ENCODE measurements at places on chromosomes 16 and 17.

DNA sequence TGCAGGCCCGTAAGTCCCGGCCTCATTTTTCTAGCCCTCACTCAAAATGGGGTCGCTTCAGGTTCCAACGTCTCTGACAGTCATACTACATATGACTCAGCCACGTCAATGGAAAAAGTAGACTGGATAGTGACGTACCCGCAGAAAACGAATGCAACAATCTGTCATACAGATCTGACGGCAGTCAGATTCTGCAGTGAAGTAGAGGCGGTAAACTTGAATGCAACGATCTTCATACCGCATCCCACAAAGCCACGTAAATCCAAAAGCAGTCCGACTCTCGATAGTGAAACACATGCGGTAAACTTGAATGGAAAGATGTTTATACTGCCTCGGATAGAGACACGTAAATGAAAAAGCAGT is 38.4 kb upstream of the ARL4D start:
- DNase-seq: peak; percentile 61

GRCh38 chr17:11719856-11720255 is 121.6 kb downstream of the DNAH9 start:
- no peak for DNase-seq

- no peak for DNase-seq
Observed at GRCh38 chr17:14113137-14113536, 43.8 kb downstream of the COX10 start.

- DNase-seq: no peak
Observed at GRCh38 chr17:42146911-42147607, 7.7 kb downstream of the RAB5C start.

DNA sequence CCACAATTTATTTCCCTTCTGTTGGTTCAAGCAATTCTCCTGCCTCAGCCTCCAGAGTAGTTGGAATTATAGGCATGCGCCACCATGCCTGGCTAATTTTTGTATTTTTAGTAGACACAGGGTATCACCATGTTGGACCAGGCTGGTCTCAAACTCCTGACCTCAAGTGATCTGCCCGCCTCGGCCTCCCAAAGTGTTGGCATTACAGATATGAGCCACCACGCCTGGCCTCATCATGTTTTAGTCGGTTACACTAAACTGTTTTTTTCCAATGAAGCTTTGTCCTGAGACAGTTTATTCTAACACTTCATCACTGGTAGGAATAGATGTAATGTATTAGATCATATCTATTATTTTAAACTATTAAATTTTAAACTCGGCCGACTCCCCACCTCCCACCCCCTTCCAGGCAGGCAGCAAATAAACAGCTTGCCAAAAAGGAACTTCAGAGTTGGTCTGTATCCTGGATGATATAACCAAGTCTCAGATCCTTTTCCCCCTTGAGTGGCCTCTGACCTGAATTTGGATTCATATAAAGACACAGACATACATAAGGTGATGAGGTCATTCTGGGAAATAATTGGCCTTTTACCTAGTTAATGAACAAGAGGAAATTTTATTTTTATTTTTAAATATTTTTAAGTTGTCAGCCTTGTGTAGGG is 18.4 kb upstream of the CORO6 start:
- DNase-seq: no peak

DNA sequence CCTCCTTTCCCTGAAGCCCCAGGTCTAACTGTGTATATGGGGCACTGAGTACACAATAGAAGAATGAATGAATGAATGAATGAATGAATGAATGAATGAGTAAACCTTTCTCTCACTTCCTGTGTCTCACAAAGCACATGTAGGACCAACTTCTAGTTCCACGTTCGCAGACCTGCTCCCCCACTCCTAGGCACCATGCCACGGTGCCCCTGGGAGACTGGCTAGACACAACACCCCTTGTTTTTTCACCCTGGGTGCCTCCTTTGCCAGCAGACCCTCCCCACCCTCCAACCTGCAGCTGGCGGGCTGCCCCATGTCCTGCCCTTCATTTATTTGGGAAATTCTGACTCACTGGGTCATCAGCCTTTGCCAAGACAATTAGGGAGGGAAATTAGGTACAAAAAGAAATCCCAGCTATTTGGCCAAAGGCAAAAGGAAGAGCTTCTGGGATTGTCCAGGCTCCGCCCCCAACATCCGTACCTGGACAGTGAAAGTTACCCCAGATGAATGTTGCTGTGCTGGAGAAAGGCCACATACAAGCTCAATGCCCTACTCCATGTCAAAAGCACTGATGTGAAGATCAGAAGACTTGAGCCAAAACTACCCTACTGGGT is 7.7 kb downstream of the CES1 start:
- no peak for DNase-seq

GRCh38 chr16:65497571-65497970 is 375.7 kb upstream of the CDH11 start:
- no peak for DNase-seq

- no peak for DNase-seq
Observed at GRCh38 chr17:65749479-65749878, 188.0 kb upstream of the AXIN2 start.

DNA sequence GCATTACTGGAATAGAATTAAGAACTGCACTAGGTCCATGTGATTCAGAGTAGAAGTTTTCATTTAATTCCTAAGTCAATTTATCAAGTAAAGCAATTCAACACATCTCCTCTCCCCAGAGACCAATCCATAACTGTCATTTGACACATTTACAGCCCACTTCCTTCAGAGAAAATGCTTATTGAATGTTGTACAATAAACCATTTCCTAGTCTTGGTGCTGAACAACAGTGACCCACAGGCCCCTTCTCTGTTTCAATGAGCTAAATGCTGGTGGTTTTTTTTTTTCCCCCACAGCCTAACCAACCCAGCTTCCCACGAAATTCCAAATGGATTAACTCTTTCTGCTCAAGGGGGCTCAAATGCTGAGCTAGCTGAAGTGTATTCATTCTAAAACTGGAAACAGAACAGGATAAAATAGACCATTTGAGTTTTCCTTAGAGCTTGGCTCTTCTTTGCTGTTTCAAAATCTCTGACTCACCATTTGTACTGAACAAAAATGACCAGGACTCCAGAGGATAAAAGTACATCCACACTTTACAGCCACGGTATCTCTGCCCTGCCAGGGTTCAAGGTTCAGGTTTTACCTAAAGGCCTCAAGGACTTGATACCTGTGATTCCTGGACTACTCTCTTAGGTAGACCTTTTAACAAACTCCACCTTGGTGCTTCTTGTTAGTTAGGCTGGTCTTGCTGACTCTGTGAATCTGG is 62.3 kb downstream of the TMEM100 start:
- DNase-seq: no peak

- no peak for DNase-seq
Observed at GRCh38 chr16:69118994-69119393, 13.4 kb downstream of the CHTF8 start.

- no peak for DNase-seq
Observed at GRCh38 chr17:12964162-12964561, 53.7 kb downstream of the ELAC2 start.

DNA sequence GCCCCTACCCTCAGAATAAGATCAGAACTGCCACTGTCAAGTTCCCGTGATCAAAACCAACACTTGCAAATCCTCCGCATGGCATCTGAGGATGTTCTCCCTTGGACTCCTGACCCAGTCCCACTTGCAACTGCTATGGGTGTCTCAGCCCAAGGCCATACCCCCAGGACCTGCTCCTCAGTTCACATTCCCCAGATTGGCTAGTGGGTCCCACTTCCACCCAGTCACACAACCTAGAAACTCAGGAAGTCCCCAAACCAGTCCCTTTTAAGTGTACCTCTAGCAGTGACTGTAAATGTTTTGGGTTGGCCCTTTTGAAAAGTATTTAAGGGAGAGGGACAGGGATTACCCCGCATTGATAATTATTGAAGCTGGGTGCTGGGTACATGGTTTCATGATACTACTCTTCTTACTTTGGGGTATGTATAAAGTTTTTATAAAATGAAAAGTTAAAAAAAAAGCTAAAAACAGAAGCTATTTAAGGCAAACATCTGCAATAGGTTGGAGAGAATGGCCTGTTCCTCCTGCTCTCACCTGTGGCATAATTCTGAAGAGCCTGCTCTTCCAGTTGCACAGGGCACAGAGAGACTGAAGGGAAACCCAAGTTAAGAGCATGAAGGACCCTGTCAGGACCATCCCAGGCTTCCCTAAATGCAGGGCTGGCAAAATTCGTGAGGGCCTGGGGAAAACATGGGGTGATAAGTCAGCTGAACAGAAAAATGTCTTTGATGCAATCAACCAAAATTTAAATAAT is 42.5 kb downstream of the ERN1 start:
- DNase-seq: no peak

GRCh38 chr16:86200722-86201121 is 301.8 kb downstream of the IRF8 start:
- no peak for DNase-seq

GRCh38 chr17:60508384-60508980 is 17.6 kb downstream of the APPBP2 start:
- DNase-seq: no peak

GRCh38 chr17:10058921-10059683 is 139.3 kb downstream of the GAS7 start:
- DNase-seq: no peak

- no peak for DNase-seq
Observed at GRCh38 chr17:81518785-81519283, 6.2 kb upstream of the ACTG1 start.

DNA sequence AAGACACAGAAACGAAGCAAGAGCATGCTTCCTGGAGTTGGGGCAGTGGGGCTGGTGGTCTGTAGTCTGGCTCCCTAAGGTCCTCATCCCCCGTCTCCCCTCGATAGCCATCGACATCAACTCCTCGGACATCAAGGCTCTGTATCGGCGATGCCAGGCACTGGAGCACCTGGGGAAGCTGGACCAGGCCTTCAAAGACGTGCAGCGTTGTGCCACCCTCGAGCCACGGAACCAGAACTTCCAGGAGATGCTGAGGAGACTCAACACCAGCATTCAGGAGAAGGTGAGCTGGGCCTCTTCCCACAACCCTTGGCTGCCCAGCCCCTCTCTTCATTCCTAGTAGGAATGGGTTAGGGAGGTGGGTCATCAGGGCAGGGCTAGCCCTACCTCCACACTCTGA is 2.3 kb downstream of the UNC45B start:
- no peak for DNase-seq

DNA sequence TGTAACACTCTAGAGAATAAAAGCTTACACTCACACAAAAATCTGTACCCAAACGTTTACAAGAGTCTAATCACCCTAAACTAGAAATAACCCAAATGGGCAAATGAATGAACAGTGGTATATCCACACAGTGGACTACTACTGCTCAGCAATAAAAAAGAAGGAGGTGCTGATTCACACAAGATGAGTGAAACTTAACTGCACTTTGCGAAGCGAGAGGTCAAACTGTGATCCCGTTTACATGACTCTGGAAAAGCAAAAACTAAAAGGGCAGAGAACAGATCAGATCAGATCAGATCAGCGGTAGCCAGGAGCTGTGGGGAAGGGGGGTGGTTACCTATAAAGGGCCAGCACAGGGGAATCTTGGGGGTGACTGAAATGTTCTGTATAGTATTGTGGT is 113.4 kb downstream of the TRIM37 start:
- no peak for DNase-seq

DNA sequence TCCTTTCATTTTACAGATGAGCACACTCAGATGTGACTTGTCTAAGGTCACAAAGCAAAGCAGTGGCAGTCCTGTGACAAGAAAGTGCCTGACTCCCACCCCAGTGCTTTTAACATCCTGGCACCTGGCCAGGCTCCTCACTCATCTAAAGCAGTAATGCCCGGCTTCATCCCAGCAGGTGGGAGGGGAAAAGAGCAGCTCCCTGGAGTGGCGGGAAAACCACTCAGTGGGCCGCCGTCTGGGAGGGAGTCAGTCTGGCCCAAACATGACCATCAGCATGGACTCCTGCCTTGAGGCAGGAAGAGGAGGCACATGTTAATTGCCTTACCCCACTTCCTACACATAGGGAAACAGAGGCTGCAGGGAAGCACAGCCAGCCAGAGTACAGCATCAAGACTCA is 2.6 kb downstream of the PCGF2 start:
- no peak for DNase-seq

DNA sequence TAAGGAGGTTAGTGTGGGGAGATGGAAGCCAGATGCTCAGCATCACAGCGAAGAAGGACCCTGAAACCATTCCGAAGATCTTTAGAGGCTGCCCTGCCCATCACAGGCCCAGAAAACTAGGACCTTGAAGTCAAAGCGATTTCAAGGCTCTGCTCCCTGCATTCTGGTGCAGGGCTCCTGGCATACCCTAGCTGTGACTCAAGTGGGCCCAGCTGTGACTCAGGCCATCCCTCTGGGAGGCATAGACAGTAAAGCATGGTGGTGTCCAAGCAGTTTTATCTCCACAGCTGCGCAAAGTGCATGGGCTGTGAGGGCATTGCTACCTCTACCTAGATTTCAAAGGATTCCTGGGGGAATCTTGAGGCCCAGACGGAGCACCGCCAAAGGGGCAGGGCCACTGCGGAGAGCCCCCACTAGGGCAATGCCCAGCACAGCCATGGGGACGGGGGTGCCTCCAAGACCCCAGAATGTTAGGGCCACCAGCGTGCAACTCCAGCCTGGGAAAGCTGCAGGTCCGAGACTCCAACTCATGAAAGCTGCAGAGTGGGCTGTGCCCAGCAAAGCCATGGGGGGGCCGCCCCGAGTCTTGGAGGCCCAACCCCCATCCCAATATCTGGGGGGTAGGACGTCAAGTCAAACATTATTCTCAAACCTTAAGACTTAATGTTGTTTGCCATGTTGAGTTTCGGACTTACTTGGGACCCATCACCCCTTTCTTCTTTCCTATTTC is 11.7 kb upstream of the ZNF594 start:
- no peak for DNase-seq

GRCh38 chr16:55264949-55265348 is 59.1 kb upstream of the IRX6 start:
- no peak for DNase-seq

DNA sequence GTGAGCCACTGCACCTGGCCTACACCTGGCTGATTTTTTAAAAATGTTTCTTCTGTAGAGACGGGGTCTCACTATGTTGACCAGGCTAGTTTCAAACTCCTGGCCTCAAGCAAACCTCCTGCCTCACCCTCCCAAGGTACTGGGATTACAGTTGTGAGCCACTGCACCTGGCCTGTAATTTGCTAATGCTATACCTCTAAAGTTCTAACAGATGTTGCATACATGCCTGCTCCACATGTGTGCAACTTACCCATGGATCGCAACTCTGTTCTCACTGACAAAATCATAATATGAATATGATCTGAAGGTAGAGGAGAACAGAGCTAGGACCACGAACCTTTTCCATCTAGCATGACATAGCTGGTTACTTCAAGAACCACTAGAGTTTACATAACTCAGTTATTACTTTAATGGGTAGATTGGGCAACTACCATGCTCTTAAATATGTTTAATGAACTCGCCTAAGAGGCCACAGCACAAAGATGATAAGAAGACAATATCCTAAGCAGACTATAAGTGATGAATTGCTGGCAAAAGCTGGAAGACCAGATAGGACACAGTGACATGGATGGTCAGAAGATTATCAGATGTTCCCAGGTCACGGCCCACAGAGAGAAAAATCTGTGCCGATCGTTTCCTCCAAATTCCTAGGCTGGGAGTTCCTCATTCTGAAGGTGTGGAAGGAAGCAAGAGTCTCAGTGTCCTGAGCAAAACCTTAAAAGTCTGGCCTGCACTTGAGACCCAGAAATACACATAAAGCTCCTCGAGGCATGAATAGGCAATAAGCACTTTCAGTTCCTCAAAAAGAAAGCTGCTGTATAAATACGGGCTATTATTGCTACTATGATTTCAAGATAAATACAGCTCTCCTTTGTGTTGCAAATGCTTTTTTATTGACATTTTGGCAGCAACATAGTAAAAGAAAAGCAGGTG is 53.6 kb upstream of the ICAM2 start:
- DNase-seq: no peak

- no peak for DNase-seq
Observed at GRCh38 chr17:65334406-65334805, 197.2 kb downstream of the RGS9 start.
